ENCODE measurements at places on chromosomes 2 and 18.

- DNase-seq: no peak
Observed at GRCh38 chr2:122780251-122780650, 1024.8 kb downstream of the TSN start.

GRCh38 chr18:23141104-23141999 is 6.1 kb downstream of the CABLES1 start:
- peak; percentile 64 for DNase-seq

DNA sequence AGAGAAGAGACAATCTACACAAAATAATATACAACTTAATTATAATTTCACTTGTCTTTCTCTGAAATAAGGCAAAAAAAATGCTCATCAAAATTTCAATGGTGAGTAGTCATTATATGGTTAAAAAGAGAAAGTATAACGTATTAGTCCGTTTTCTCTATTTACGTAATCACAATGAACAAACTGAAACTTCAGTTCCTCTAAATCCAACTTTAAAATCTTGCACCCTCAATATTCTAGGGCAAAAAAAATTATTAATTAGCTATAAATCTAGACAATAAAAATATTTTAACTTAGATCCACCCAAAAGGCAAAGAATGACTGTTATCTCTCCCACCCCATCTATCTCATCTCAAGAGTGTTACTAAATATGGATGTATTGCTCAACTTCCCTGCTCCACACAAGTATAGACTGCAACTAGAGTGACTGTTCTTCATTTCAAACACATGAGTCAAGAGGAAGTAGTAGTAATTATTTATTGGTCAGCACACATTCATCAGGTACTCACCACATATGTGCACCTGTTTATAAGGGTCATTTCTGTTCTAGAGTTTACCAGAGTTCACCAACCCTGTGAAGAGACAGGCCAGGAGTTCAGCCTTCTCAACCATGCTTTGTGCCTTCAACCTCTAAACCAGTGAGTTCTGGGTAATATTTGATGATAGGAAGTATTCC is 36.4 kb downstream of the STK39 start:
- no peak for DNase-seq

GRCh38 chr2:217711188-217711587 is 291.6 kb downstream of the TNS1 start:
- DNase-seq: no peak
